ENCODE measurements at places on chromosomes 7 and 10. TPM values are rescaled to one million over a fixed set of nuclear protein-coding genes. Genes with fewer than 3 reads are reported as not detected.

DNA sequence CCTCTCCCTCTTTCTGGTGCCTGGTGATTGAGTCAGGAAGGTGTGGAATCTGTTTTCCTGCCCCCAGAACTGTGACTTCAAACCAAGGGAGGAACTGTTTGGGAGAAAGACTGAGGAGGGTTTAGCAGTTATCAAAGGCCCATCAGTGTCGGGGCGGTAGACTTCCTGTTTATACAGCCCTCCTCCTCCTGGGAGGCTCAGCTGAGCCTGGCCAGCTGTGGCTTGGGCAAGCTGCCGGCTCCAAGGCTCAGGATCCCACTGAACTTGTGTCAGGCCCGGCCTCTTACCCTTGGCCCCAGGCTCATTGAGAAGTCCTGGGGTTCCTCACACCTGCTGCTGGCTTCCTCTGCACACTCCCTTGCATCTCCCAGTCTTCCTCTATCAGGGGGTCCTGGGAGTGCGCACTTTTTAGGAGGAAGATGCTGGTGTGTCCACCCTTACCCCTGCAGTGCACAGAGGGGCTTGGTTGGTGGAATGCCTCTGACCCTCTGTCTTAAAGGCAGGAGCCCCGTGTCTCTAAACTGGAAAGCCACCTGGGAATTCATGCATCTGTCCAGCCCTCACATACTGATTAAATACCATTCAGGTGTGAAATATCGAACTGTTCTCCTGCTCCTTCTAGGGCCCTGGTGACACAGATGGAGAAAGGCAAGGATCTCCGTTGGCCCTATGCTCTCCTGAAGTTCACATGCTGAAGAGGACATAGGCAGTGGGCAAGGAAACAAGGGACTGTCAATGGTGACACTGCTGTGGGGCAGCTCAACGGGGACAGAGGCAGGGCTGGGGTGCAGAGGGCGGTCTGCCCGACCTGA is 32.4 kb downstream of the CXCL12 start:
- DNase-seq, result peak; percentile 59

DNA sequence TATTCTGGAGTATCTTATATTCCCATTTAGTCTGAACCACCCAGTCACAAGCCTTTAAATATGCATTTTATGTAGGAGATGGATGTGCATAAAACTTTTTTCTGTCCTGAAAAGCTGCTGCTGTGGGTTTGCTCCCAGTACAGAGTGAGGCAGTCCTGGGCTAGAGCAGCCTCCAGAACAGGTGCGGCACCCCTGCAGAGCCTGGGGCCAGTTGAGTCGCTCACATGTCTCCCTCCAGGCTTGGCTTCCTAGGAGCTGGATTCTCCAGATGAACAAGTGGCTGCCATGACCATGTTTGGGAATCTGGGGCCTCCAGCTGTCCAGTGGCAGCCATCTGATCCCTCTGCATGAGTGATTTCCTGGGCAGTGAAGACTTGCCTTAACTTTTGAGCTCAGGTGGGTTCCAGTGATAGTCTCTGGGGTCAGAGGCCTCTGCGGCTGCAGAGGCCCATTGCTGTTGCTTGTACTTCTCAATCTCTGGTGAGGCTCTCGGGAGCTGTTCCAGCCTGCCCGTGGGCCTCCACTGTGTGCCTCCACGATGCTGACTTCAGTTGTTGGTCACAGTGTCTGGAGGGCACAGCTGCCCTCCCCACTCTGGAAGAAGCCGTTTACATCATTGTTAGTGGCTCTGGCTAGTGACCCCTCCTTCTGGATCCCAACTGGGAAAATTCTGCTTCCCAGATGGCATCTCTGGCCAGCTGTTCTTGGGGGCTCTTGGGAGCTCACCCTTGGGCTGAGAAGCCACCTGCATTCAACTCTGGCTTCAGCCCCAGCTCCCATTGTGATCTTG is 120.4 kb downstream of the EMX2 start:
- DNase-seq, result no peak

- DNase-seq, result no peak
Measured at GRCh38 chr10:67836488-67836887, 1.5 kb downstream of the DNAJC12 start.

Gene ZPBP
- total RNA-seq, result 1.2 TPM

Gene SLC13A1
- not detected for total RNA-seq

DNA sequence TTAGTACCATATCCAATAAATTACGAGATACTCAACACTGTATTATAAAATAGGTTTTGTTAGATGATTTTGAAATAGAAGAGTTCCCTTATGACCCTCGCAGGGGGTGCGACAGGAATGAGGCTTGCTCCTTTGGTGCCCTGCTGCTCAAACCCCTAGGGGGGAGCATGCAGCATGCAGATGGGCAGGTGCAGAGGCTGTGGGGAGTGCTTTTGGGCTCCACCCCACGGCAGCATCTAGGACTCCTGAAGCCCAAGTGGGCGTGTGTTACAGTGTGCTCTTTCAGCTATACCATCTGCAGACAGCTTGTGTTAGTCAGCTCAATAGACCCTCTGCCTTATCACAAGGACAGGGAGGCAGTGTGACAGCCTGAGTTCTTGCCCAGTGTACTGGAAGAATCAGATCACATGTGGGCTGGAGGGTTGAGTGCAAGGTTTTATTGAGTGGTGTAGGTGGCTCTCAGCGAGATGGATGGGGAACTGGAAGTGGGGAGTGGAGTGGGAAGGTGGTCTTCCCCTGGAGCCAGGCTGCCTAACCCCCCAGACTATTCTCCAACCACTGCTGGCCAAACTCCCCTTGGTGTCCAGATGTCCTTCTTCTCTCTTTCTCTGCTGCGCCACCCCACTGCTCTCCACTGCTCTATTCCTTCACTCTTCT is 3.1 kb upstream of the MRC1 start:
- DNase-seq, result no peak

GRCh38 chr10:78703593-78703992 is 365.2 kb upstream of the ZMIZ1 start:
- no peak for DNase-seq

- peak; percentile 58 for DNase-seq
Measured at GRCh38 chr10:125151553-125152449, 8.6 kb downstream of the CTBP2 start.

Gene SSBP1
- total RNA-seq, result 121 TPM

DNA sequence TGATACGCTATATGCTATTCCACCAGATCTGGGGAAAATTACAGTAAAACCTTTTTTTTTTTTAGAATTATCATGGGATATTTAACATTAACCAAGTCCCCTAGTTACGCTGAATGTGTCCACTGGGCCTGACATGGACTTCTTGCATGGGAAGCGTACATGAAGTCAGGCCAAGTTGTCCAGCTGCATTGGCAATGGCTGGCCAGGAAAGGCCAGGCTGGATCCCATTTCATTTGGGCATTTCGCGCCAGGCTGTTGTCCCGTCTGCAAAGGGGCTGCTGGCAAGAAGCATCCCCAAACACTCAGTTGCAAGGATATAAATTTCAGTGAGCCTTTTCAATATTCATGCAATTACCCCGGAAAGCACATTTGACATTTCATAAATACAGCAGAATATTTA is 933.3 kb downstream of the GRID1 start:
- no peak for DNase-seq

DNA sequence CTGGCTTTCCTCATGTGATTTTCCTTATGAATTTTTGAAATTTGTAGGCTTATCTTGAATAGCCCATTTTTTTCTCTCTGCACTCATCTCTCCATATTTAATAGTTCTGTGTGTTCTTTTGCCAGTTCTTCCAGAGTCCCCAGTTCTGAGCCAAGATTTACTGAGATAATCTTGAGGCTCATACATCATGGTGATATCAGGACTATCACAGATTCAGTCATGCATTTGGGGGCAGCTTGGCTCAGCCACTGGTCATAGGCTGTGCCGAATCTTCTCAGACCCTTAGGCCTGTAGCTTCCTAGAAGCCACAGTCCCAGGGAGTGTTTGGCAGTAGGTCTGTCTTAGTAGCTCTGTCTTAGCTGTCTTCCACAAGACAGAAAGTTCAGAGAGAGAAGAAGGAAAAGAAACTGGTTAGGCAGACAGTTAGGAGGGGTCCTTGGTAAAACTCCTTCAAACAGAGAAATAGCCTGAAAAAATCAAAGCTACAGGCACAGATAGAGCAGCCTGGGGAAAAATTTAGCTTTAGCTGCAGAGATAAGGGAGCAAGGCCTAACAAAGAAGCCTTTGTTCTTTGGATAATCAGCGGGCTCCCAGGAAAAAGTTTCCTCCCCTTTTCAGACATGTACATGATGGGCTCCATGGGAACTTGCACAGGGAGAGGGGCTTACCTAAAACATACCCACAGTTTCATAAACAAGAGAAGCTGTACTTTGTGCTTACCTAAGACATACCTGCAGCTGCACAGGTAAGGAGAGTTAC is 29.1 kb downstream of the FAS start:
- DNase-seq, result no peak

DNA sequence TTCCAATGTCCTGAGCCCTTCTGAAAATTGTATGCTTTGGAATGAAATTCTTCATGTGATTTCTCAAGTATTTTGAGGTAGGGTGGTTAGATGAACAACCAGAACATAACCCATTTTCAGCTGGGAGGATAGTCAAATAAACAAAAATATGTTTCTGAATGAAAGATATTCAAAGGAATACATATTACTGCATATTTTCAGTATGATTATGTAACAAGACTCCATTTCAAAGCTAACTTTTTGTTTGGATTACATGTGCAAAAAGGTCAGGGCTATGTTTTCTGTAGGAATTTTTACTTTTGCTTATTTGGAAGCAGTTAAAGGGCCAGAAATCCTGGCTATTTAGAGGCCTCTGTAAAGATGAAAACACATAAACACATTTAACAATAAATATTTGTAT is 27.7 kb downstream of the CDK6 start:
- DNase-seq, result no peak

DNA sequence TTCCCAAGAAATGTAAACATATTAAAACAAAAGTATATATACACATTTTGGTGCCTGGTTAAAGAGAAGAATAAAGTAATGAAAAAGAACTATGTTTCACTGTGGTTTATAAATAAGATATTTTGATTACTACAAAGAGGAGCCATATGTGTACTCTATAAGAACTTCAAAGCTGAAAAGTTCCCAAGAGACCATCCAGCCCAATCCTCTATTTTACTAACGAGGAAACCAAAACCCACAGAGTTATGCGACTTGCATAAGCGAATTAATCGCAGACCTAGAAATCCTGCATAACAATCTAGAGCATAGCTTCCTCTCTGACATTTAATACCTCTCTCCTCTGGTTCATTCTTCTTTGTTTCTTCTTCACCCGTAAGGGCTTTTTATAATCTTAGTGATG is 937.1 kb downstream of the CNTNAP2 start:
- no peak for DNase-seq

Gene ASAH2
- total RNA-seq, result 11.3 TPM

Gene TAS2R4
- total RNA-seq, result 4.7 TPM
